Glomerular endothelial cell (primary cell): ENCODE measurements at places on chromosomes 16 and 17.
A peak's percentile ranks its signal among the peaks of the same experiment; 100 is the strongest.

- DNase-seq = no peak
These were observed 8.8 kb downstream of the ST3GAL2 start for GRCh38 chr16:70429888-70430666.

GRCh38 chr17:3603119-3603869 lies 5.9 kb downstream of the TRPV1 start:
- peak; percentile 9 for DNase-seq

GRCh38 chr16:69373019-69373418 lies 12.8 kb downstream of the TERF2 start:
- DNase-seq = no peak

DNA sequence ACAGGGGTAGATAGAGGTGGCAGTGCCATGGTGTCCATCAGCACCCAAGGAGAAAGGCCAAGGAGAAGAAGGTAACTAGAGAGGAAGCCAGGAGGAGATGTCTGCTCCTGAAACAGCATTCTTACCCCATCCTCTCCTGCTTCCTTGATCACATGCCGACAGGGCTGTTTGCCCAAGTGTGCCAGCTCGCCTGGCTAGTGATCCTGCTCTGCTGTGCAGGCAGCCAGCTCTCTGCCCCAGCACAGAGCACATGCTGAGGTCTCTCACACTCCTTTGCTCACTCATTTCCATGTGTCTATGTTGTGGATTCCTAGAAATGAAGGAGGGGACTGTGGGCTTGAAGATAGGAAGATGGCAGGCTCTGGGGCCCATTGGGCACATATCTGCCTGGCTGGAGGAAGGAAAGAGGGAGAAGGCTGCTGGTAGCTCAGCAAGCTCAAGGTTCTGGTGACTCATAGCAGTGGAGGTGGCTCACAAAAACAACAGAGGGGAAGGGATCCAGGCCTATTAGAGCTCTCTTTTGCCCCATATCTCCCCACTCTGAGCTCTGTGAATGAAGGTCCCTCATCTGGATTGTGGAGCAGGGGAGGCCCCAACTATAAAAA lies 54.3 kb downstream of the NEUROD2 start:
- no peak for DNase-seq

GRCh38 chr16:13335879-13336278 lies 434.5 kb downstream of the SHISA9 start:
- DNase-seq = no peak

DNA sequence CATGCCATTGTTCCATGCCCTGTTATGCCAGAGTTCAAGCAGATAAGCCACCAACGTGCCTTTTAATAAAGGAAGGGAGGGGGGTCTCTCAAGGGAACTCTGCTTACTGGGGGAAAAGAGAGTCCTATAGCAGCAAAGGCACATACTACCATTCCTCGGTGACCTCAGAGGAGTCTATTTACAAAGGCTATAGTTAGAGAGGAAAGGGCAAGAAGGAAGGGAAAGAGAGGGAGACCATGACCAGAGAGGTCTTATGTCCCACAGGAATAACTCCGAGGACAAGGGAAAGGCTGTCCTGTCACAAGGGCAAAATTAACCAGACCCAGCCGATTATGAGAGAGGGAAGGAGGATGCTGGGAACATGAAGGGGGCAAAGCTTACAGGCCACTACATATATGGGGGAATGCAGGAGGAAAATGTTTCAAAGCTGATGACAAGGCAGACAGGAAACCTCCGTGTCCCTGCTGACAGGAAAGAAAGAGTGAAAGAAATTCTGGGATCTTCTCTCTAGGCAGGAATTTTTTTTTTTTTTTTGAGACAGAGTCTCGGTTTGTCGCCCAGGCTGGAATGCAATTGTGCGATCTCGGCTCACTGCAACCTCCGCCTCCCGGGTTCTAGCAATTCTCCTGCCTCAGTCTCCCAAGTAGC lies 51.5 kb downstream of the HIC1 start:
- DNase-seq = no peak

GRCh38 chr16:66255647-66256046 lies 110.8 kb upstream of the CDH5 start:
- no peak for DNase-seq

DNA sequence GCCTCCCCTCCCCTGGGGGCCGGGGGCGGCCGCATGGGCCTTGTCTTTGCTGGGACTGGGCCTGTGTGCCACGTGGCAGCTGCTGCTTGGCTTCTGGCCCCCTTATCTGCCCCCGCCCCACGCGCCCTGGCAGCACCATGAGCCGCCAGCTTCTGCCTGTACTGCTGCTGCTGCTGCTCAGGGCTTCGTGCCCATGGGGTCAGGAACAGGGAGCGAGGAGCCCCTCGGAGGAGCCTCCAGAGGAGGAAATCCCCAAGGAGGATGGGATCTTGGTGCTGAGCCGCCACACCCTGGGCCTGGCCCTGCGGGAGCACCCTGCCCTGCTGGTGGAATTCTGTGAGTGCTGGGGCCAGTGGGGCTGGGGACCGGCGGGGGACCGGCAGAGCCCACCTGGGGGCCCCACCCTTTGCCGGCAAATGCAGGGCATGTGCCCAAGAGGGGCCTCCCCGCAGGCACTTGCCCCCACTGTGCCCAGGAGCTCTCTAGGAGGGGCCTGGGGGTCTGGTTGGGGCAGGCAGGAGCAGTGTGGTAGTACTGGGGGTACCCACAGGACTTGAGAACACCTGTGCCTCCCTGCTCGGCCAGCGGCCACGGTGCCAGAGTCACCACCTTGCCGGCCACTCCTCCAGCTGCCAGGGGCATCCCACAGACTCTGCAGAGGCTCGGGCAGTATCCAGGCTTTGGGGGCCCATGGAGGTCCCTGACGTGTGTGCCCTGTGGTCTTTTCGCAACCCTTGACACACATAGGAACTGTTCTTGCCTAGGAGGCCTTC lies at the start of gene PDIA2:
Gene PDIA2, plus strand, starts transcription at position 132 of the 773 bp plus-strand sequence. Its CDS starts 6 bp downstream, at position 138.
- DNase-seq = no peak

DNA sequence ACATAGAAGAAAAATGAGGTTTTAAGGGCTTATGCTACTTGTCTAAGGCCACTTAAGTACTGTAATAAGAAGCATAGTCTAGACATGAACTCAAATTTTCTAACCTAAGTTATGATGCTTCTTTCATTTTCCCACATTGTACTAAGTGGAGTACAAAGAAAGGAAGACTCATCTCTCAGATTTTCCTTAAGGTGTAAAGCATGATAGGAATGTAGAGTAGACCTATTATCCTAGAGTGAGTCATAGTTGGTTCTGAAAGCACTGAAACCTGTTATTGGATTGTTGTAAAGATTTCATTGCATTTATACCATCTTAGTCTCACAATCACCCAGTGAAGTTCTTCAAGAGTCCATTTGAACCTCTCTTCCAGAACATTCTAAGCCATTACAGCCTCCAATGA lies 343.8 kb downstream of the TOX3 start:
- DNase-seq = no peak

DNA sequence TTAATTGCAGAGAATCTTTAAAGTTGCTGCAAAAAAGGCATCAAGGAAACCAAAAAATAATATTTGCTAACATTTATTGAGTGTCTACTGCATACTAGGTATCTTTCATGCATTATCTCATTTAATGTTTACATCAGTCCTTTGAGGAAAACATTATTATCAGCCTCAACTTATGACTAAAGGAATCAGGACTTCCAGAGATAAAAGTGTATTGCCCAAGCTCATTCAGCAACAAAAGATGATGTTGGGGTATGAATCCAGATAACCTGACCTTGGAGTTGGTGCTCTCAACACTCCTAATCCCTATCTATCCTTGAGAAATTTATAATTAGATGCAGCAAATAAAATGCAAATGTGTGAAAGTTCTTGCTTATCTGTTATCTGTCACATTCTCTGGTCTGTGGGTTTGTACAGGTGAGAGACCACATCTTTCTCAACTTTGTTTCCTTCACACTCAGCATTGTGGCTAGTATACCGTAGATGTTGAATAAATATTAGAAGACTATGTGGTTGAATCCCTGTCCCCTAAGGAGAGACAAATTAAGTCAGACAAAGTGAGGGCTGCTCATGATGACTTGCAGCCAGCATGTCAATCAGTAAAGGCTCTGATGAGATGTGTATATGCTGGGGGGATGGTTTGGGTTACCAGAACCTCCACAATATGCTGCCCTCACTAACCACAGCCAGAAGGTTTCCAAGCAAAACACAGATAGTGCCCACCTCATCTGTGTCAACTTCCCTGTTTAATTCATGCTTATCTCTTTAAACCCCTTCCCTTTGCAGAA lies 82.6 kb downstream of the NOG start:
- DNase-seq = no peak

GRCh38 chr16:444027-444426 lies 18.6 kb downstream of the RAB11FIP3 start:
- DNase-seq = no peak

- DNase-seq = no peak
These were observed 400.5 kb upstream of the CCL2 start for GRCh38 chr17:33854596-33854995.

DNA sequence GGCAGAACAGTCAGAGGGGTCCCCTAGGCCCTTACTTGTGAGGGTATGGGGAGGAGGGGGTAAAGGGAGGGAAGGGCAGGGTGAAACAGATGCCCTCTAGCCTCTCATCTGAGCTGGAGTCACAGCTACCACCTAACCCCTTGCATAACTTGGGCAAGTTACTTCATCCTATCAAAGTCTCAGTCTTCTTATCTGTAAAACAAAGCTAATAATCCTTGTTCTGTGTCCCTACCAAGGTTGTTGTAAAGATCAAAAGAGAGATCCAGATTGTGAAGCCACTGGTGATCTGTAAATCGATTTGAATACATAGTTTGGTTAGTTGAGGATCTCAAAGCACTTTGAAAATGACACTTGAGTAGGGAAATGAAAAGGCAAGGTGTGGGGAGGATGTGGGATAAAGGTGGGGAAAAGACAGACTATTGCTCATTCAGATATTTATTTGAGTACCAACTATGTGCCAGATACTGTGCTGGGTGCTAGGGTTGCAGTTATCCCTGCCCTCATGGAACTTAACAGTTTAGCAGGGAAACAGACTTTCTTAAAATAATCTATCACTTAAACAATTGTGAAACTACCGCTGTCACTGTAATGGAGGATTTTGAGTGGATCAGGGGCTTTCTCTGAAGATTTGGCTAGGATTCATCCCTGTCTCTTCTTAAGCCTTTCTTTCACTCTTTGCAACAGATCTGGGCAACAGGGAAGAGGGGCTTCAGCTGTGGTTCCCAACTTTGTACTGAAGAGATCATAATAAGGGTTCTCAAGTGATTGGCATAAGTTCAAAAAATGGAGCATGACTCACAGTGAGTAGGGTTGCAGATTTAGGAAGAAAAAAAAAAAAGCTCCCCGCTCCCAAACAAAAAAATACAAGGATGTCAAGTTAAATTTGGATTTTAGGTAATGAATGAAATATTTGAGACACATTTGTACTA lies 3.0 kb downstream of the HEATR9 start:
- DNase-seq = no peak

- peak; percentile 27 for DNase-seq
These were observed 18.6 kb downstream of the CDH16 start for GRCh38 chr16:66899945-66900710.

DNA sequence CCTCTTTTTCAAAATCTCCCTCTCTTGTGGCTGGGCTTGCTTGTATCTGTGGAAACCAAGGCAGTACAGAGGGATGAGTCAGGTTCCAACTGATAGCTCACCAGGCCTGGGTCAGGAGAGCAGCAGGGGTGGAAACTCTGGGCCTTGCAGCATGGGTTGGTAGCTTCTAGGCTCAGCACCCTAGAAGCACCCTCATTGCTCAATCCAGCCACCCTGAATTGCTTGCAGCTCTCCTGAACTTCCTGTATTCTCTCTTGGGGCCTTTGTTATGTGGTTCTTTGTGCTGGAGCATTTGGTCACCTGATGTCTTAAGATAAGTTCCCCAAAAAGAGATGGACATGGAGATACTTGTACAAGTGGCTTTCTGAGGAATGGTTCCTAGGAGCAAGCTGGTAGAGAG lies 169.4 kb downstream of the IRX5 start:
- no peak for DNase-seq

GRCh38 chr16:50463581-50464324 lies 84.4 kb upstream of the NKD1 start:
- no peak for DNase-seq

- DNase-seq = no peak
These were observed 55.2 kb upstream of the GOT2 start for GRCh38 chr16:58789351-58789750.

- no peak for DNase-seq
These were observed 2.0 kb downstream of the WSCD1 start for GRCh38 chr17:6072157-6072556.

- DNase-seq = no peak
These were observed 2.6 kb downstream of the STXBP4 start for GRCh38 chr17:54971147-54971546.

- DNase-seq = no peak
These were observed 1173.5 kb upstream of the GOT2 start for GRCh38 chr16:59907611-59908010.
